ENCODE measurements at places on chromosomes 2 and 18.

- DNase-seq: no peak
Measured at GRCh38 chr2:178882666-178883440, 75.6 kb upstream of the TTN start.

DNA sequence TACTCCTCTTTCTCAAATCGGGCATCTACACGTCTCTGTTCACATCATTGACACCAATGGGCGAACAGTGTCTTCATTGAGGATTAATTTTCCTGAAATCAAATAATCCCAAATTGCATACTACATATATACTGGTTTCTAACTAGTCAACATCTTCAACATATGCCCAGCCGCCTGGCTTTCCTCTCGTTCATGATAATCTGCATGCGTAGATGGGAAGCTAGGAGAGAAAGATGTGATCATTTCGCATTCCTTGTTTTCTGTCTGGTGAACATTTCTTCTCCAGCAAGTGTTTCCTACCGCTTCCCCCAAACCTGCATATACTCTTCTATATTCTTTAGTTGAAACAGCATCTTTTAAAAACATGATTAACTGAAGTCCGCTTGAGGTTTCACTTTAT, 7.4 kb downstream of the TWIST2 start:
- DNase-seq: no peak

GRCh38 chr2:71898851-71899681, 248.6 kb downstream of the CYP26B1 start:
- DNase-seq: no peak

DNA sequence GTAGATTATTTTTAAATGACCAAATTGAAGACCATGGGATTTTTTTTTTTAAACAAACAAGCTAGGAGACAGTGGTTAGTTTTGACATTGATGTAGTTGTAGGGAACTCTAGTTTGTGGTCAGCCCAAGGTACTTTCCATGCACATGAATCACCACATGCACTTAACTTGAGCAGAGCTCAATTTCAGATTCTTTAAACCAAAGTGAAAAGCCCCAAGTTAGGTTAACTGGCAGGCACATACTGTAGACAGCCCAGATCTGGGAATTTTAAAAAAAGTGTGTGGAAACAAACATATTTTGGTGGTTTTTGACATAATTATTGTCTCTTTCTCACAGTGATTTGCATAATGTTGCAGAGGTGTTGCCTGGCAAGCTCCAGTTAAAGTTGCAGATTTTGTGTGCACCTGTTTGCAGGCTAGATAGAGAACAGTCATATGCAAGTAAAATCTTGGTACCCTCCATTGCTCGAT, 88.4 kb downstream of the BCL2L11 start:
- no peak for DNase-seq

DNA sequence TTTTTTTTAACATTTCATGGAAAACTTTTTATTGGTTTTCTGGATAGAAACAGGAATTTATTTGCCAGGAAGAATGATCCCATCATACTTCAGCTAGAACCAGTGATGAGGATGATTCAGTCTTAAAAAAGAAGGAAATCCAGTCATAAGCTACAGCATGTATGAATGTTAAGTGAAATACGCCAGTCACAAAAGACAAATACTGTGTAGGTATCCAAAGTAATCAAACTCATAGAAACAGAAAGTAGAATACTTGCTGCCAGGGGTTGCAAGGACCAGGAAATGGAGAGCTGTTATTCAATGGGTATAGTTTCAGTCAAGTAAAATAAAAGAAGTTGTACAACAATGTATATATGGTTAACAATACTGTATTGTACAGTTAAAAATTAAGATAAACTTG, 21.3 kb downstream of the PSME4 start:
- no peak for DNase-seq

- DNase-seq: no peak
Measured at GRCh38 chr2:17756668-17757067, 2.7 kb downstream of the GEN1 start.

DNA sequence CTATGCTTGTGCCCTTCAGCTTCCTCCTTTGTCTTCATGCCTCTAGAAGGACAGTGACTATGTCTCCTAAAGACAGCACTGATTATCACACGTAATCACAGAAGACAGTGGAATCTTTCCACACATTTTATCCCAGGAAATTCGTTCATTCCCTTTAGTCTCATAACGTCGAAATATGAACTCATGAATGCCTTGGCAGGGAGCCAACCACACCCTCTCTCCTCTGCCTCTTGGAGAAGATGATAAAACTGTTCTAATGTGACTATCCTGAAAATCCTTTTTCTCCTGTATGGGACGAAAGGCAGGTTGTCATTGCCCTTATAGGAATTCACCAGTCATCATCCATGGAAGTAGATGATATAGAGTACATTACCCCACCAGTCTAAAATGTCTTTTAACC, 726.6 kb upstream of the FANCL start:
- DNase-seq: peak; percentile 24

DNA sequence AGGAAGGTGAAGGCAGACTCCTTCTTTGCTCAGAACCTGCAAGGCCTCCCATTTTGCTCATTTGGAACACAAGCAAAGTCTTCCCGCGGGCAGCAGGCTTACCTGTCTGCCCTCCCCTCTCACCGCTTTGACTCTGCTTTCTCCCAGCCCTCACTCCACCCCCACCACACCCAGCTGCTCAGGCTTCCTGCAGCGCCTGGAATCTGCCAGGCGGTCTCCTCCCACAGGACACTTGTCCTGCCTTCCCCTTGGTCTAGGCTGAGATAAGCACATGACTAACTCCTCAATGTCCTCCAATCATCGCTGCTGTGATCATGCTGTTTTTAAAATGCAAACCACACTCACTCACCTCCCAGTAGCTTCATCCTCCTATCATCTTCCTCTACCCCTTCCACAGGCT, 430.0 kb downstream of the ZNF516 start:
- DNase-seq: no peak

GRCh38 chr2:28588292-28588670, 92.4 kb downstream of the PLB1 start:
- no peak for DNase-seq

DNA sequence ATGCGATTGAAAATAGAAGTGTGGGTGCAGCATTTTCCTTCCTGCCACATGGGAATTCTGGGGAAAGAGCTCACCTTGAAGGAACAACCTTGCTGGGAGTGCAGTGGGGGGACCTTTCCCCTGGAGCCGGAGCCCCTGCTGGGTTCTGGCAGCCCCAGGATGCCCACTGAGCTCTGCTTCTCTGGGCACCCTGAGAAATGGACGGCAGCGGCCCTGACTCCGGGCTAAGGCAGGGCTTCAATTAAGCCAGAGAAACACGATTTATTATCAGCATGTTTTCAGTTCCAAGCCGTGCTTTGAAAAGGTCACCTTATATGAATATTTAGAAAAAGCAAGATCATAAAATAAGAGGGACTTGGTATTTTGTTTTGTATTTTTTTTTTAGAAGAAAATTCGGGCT, 68.5 kb downstream of the KLHL29 start:
- DNase-seq: no peak

DNA sequence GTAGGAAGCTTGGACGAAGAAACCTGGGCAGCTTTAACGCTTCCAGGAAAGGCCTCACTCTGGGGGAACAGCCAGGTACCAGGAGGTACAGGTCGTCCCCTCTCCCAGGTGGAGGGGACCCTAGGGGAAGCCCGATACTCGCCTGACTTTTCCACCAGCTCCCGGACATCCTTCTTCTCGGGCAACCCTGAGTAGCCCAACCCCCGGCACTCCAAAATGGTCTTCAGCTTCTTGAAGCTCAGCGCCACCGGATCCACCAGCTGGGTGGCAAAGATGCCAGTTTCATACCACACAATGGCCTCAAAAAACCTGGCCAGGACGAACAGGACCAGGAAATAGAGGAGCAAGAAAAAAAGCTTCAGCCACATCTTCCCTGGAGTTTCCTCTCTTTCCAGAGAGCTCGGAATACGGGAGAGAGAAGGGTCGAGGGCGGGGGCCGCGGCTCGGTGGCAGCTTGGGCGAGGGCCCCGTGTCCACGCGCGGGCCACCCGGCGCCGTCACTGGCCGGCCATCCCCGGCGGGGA, 1.1 kb downstream of the RNF103 start:
- DNase-seq: peak; percentile 33

- DNase-seq: no peak
Measured at GRCh38 chr2:239398521-239398921, 2.3 kb downstream of the HDAC4 start.

GRCh38 chr2:209511637-209512036, 87.8 kb downstream of the MAP2 start:
- no peak for DNase-seq

DNA sequence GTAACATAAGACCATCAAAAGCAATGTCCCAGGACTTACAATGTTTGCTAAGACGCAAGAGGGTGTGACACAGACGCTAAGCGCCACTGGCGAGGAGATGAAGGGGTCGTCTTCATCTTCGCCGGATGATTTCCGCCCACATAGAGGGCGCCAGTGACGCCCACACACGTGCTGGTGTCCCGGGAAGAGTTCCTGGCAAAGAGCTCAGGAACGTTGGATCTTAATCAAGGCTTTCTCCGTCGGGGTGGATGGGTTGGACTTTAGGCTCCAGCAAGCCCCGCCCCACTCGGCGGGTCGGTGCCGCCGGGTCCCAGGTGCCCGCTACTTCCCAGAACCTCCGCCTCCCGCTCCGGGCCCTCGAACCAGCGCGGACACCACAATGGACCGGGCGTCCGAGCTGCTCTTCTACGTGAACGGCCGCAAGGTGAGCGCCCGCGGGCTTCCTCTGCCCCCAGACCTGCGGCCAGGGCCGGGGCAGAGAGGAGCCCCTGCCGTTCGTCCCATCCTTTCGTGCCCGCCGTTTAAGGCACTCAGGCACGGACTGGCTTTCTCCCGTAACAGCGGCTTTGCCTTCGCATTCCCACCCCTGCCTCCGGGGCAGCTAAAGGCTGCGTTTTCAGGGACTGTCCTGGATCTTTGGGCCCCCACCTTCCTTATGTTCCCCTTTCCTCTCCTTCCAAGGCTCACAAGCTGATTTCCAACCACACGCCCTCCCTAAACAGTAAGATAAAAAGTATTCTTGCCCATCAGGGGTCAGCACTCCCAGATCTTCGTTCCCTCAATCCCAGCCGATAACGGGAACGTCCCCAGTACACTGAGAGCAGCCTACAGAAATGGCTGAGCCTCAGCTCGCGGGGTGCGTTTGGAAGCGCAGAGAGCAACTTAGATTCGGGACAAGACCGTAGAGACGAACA, at the start of gene AOX1:
AOX1 (plus strand) TSS at position 285 of the 914 bp plus-strand sequence; CDS start at position 380, 95 bp downstream.
- DNase-seq: peak; percentile 51

DNA sequence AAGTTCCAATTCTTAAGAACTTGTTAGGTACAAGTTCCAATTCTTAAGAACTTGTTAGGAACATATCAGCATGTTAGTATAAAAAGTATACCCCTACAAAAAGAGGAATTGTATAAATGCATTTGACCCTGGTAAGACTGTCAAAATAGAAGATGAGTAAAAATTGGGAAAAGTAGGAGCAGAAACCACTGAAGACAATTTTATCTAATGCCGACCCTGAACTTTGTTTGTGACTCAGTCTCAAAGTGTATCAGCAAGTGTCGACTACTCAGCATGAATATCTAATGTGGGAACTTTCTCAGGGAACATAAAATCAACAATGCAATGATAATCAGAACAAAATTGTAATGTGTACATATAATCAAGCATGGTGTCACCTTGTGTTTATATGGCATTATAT, 583 bp upstream of the CD226 start:
- no peak for DNase-seq

Measured in umbilical cord (tissue), 2 donors.